Aorta (tissue), 5 donors: ENCODE measurements at places on chromosomes 3 and 15.

GRCh38 chr15:63708126-63708772, 111.1 kb downstream of the FBXL22 start:
- no peak for DNase-seq

- no peak for DNase-seq
These were observed 406.2 kb downstream of the MFSD1 start for GRCh38 chr3:159208050-159208449.

- no peak for DNase-seq
These were observed 5.6 kb downstream of the ZBED2 start for GRCh38 chr3:111589303-111590142.

DNA sequence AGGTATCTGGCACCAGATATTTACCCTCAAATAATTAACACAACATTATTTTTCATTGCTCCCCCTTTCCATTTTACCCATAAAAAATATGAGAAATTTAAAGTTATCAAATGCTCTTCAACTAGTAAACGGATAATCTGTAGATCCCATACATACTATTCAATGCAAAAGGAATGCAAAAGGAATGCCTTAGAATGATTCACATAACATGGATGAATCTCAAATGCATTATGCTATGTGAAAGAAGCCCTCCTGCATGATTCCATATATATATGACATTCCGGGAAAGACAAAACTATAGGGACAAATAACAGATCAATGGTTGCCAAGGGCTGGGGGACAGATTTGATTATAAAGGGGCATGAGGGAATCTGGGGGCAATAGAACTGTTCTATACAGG, 195.7 kb downstream of the STT3B start:
- DNase-seq = no peak

DNA sequence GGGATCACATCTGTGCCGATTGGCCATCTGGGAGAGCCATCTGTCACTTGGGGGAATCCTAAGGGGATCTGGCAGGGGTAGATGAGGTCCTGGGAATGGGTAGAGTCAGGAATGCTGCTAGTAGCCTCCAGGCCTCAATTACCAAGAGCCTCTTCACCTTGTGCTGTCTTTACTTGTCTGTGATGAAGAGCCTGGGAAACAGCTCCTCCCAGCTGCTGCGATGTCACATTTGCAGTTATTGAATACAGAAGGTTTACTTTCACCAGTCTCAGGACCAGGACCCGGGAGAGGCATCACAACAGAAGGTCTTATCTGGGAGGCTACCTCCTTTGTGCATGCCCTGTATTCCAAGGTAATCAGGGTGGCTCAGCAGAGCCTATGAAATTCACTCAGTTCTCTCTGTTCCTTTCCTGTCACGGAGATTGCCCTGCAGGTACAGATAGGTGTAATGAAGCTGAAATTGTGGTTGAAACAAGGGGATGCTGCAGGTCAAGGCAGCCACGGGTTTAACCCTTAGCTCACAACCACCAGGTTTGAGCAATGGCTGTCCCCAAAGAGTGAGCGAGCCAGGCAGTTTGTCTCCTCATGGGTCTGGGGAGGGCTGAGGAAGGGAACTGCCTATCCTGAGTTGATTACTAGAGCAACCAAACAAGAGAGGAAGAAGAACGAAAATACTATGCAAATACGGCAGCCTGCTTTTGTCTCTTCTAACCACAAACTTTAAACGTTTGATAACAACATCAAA, 298.9 kb upstream of the RORA start:
- no peak for DNase-seq

GRCh38 chr3:30145281-30145680, 461.1 kb upstream of the TGFBR2 start:
- DNase-seq = no peak
